Vein endothelial cell (primary cell): ENCODE measurements at places on chromosomes 1 and 21. TPM values are rescaled to one million over a fixed set of nuclear protein-coding genes. Genes with fewer than 3 reads are reported as not detected.

The MPL gene
- total RNA-seq, result under 0.01 and 0.10 TPM in 2 replicates

The KRTAP19-3 gene
- total RNA-seq, result not detected in 2 replicates

The VHLL gene
- 0.33 TPM in 1 of 2 replicates, not detected in the other for total RNA-seq

The MIB2 gene
- total RNA-seq, result 32.9 and 55.5 TPM in 2 replicates

The LHX8 gene
- not detected in 2 replicates for total RNA-seq

The AUNIP gene
- total RNA-seq, result 2.6 and 4.2 TPM in 2 replicates

The RSPO1 gene
- total RNA-seq, result not detected in 2 replicates

The ZBTB8B gene
- total RNA-seq, result under 0.01 TPM in 2 replicates

The SDHB gene
- total RNA-seq, result 96.0 and 97.8 TPM in 2 replicates

The OTUD3 gene
- 3.6 and 5.3 TPM in 2 replicates for total RNA-seq

The CD58 gene
- total RNA-seq, result 14.0 and 18.6 TPM in 2 replicates
